Stimulated activated CD4-positive, alpha-beta T cell treated with anti-CD3 and anti-CD28 coated beads, Interleukin-15, amount 100 ng/mL, for 1 hour (primary cell): ENCODE measurements at places on chromosomes 6 and 20.

- DNase-seq: no peak
These were observed 75.5 kb downstream of the ZDHHC14 start for GRCh38 chr6:157456524-157456829.

- DNase-seq: no peak
These were observed at the start of gene BCAS1 for GRCh38 chr20:54070187-54070987. BCAS1 (minus strand) TSS chr20:54070594; CDS start chr20:54058718, 11,876 bp downstream.

- DNase-seq: no peak
These were observed 2.0 kb downstream of the ATXN1 start for GRCh38 chr6:16759181-16759645.

- DNase-seq: no peak
These were observed 68.4 kb downstream of the SHPRH start for GRCh38 chr6:145895802-145896201.

GRCh38 chr20:20277894-20278335 lies 90.0 kb upstream of the INSM1 start:
- DNase-seq: no peak
